Fibroblast of the aortic adventitia (primary cell): ENCODE measurements at places on chromosomes 16 and 17. TPM values are rescaled to one million over a fixed set of nuclear protein-coding genes. Genes with fewer than 3 reads are reported as not detected.

Gene CHCT1
- not detected in 2 replicates for total RNA-seq

Gene TPSD1
- not detected in 2 replicates for total RNA-seq

Gene SLC22A31
- not detected in 2 replicates for total RNA-seq

Gene PLXDC1
- total RNA-seq = 3.1 and 3.3 TPM in 2 replicates

Gene CCL17
- not detected in 2 replicates for total RNA-seq

Gene SLC13A2
- not detected in 2 replicates for total RNA-seq

Gene PLD2
- total RNA-seq = 14.4 and 18.4 TPM in 2 replicates

Gene METTL26
- 85.0 and 86.0 TPM in 2 replicates for total RNA-seq

Gene FAM20A
- 10.5 and 37.0 TPM in 2 replicates for total RNA-seq

Gene TBC1D28
- total RNA-seq = not detected in 2 replicates

Gene SLX4
- 4.3 and 7.0 TPM in 2 replicates for total RNA-seq

Gene GPRC5B
- total RNA-seq = 20.2 and 47.4 TPM in 2 replicates

Gene ABCA9
- 122 and 235 TPM in 2 replicates for total RNA-seq

Gene SPNS3
- not detected in 2 replicates for total RNA-seq

Gene C16orf86
- 3.3 and 14.8 TPM in 2 replicates for total RNA-seq

Gene ODAD4
- 0.16 and 1.2 TPM in 2 replicates for total RNA-seq

Gene CTF1
- 2.5 and 3.2 TPM in 2 replicates for total RNA-seq

Gene CTRB1
- not detected in 2 replicates for total RNA-seq

Gene TK1
- total RNA-seq = 4.3 and 75.9 TPM in 2 replicates

Gene SETD6
- total RNA-seq = 11.7 and 19.9 TPM in 2 replicates

Gene SOX15
- total RNA-seq = 0.57 and 1.4 TPM in 2 replicates

Gene NOTUM
- 0.09 TPM in 1 of 2 replicates, not detected in the other for total RNA-seq

Gene SPNS2
- 0.16 and 0.27 TPM in 2 replicates for total RNA-seq

Gene NTN1
- total RNA-seq = 0.33 and 0.81 TPM in 2 replicates

Gene CALB2
- 0.36 TPM in 1 of 2 replicates, not detected in the other for total RNA-seq

Gene STAC2
- 0.18 TPM in 1 of 2 replicates, not detected in the other for total RNA-seq

Gene PSMB10
- 22.7 and 42.4 TPM in 2 replicates for total RNA-seq

Gene PABPN1L
- total RNA-seq = not detected in 2 replicates

Gene FUS
- total RNA-seq = 41.3 and 65.3 TPM in 2 replicates

Gene TBX6
- total RNA-seq = 0.09 and 0.16 TPM in 2 replicates

Gene OR3A3
- not detected in 2 replicates for total RNA-seq

Gene TNFRSF13B
- total RNA-seq = not detected in 2 replicates

Gene ITGA3
- 16.1 and 35.1 TPM in 2 replicates for total RNA-seq

Gene PROCA1
- total RNA-seq = 0.49 and 1.5 TPM in 2 replicates

Gene ASPA
- 1.9 and 9.7 TPM in 2 replicates for total RNA-seq

Gene PMFBP1
- 0.09 and 0.33 TPM in 2 replicates for total RNA-seq

Gene TAT
- total RNA-seq = not detected in 2 replicates

Gene MCRIP1
- 130 and 195 TPM in 2 replicates for total RNA-seq

Gene OTOP2
- not detected in 2 replicates for total RNA-seq

Gene HOXB4
- total RNA-seq = 3.8 and 7.0 TPM in 2 replicates

Gene TMC7
- 0.41 and 1.5 TPM in 2 replicates for total RNA-seq

Gene TEDC2
- total RNA-seq = 1.9 and 11.7 TPM in 2 replicates

Gene NPB
- 1.3 and 1.4 TPM in 2 replicates for total RNA-seq
